ENCODE measurements at places on chromosomes 12 and 14.

- H3K4me1 ChIP-seq = peaks cover 3% of the 10 kb centered on the region
- no peaks in the 10 kb centered on the region for H3K36me3 ChIP-seq
- H3K4me3 ChIP-seq = no peak overlapping the region
- H3K27me3 ChIP-seq = no peaks in the 10 kb centered on the region
- no peak overlapping the region for H3K27ac ChIP-seq
Observed at GRCh38 chr12:115090783-115091182, 406.8 kb upstream of the TBX3 start.

DNA sequence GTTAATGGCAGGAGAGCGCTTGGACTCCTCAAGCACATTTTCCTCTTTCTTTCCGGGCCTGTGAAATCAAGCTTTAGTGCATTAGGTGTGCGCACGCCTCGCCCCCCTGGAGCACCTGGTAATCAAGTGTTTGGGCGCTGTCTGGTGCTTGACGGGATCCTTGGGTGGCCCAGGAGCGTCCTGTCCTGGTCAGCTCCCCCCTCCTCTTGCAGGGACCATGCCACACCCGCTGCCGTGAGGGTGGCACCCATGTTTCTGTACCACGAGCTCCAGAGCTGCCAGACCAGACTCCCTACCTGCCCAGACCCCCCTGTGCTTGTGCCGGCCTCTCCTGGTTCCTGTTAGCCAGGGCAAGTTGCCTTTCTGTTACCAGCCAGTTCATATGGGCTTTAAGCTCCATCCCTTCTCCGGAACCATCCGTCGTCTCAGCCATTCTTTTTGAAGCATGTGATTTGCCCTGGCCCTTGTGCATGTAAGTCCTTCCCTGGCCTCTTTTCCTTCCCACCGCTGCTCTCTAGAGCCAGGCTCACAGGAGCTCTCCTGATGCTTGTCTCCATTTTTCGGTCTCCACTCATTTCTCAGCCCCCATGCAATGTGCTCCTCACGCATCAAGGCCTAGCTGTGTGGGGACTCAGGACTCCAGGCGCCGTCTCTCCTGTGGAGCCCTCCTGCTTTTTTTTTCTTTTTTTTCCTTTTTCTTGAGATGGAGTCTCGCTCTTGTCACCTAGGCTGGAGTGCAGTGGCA is 66.1 kb downstream of the EP400 start:
- H3K27me3 ChIP-seq = no peaks in the 10 kb centered on the region
- no peak overlapping the region for H3K4me3 ChIP-seq
- no peak overlapping the region for H3K27ac ChIP-seq
- DNase-seq = no peak
- peaks cover 80% of the 10 kb centered on the region for H3K36me3 ChIP-seq

- no peaks in the 10 kb centered on the region for H3K27me3 ChIP-seq
- no peak overlapping the region for H3K4me3 ChIP-seq
- no peaks in the 10 kb centered on the region for H3K36me3 ChIP-seq
- no peak overlapping the region for H3K27ac ChIP-seq
- no peaks in the 10 kb centered on the region for H3K4me1 ChIP-seq
Observed at GRCh38 chr12:32560520-32560919, 118.6 kb upstream of the DNM1L start.

- H3K4me1 ChIP-seq = peaks cover 2% of the 10 kb centered on the region
- H3K4me3 ChIP-seq = no peak overlapping the region
- no peaks in the 10 kb centered on the region for H3K27me3 ChIP-seq
- no peak for DNase-seq
- H3K36me3 ChIP-seq = no peaks in the 10 kb centered on the region
Observed at GRCh38 chr12:117498256-117498655, 136.8 kb upstream of the NOS1 start.

DNA sequence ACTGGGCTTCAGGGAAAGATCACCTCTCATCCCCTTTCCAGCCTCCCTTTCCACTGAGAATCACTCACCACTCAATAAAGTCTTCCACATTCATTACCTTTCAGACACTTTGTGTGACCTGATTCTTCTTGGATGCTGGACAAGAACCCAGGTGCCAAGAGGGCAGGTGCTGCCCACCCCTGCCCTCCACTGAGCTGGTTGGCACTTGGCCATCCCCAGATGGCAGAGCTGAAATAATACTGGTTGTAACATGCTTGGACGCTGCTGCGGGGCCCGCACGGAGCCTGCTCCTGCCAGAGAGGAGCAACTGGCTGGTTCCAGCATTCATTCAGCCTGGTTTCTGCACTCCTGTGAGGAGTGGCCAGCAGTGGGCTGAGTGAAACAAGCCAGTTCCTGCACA is 386.7 kb upstream of the CCDC196 start:
- H3K4me1 ChIP-seq = no peaks in the 10 kb centered on the region
- no peak overlapping the region for H3K4me3 ChIP-seq
- H3K27me3 ChIP-seq = no peaks in the 10 kb centered on the region

- DNase-seq = peak; percentile 97
- no peaks in the 10 kb centered on the region for H3K36me3 ChIP-seq
- no peak overlapping the region for H3K27ac ChIP-seq
- H3K4me1 ChIP-seq = no peaks in the 10 kb centered on the region
- no peaks in the 10 kb centered on the region for H3K27me3 ChIP-seq
- no peak overlapping the region for H3K4me3 ChIP-seq
Observed at GRCh38 chr12:13255792-13256691, 59.5 kb downstream of the EMP1 start.

DNA sequence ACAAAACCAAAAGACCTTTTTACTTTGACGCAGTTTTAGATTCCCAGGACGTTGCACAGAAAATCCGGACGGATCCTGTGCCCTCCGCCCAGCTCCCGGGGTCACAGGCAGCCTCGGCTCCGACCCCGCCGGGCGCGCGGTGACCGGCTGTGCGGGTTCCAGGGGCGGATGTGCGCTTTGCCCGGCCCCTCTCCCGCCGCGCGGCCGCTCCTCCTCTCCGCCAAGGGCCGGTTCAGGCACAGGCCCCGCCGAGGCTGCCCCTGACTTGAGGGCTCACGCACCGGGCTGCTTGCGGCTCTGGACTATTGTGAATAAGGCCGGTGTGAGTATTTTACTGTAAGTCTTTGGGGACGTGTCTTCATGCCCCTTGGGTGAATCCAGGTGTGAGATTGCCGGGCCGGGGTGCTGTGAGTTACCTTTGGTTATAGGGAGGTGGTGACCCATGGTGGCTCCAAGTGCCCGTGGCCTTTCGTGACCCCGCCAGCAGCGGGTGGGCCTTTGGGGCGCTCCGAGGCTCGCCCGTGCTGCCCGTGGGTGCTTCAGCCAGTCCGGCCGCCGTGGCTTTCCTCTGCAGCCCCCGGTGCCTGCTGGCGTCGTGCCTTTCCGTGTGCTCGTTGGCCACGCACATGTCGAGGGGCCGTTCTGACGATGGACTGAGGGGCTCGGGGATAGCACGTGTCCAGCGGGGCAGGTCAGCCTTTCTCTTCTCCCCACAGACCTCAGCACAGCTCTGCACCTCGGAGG is 45.9 kb downstream of the NOC4L start:
- DNase-seq = no peak
- no peaks in the 10 kb centered on the region for H3K36me3 ChIP-seq
- H3K27ac ChIP-seq = no peak overlapping the region
- H3K4me1 ChIP-seq = peaks cover 9% of the 10 kb centered on the region
- peak overlapping the region; percentile 62 for H3K4me3 ChIP-seq

DNA sequence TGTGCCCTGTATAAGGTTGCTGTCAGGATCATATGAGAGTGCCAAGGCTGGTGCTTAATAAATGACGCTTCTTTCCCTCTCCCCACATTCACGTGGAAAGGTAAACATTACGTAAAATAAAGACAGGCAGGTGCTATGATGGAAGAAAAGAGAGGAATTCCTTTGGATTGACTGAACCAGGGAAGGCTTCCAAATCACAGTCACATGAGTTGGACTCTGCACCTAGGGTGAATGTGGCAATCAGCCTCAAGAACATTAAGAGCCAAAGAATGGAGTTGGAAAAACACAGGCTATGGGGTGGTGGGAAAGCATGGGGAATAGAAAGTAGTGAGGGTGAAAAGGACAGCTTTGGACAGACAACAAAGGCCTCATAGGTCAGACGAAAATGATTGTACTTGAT is 473.1 kb downstream of the VRK1 start:
- no peak for DNase-seq
- no peak overlapping the region for H3K27ac ChIP-seq
- H3K4me3 ChIP-seq = no peak overlapping the region
- H3K36me3 ChIP-seq = no peaks in the 10 kb centered on the region
- H3K27me3 ChIP-seq = no peaks in the 10 kb centered on the region

DNA sequence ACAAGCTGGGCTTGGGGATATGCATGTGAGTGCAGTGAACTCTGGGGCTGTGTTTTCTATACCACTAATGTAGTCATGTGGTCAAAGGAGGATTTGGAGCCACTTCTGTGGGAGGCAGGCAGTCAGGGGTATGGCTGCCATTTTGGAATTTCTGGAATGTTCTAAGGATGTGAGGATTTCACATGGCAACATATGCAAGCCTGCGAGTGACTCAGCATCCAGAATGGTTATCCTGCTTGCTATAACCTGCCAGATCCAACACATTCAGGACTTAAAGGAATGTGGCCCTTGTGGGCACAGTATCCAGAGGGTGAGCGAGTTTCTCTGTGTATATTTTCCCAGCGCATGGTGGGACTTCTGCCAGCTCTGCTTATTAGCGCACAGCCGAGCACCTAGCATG is 249.2 kb upstream of the PWP1 start:
- H3K27me3 ChIP-seq = no peaks in the 10 kb centered on the region
- peak; percentile 24 for DNase-seq
- no peaks in the 10 kb centered on the region for H3K4me1 ChIP-seq
- no peaks in the 10 kb centered on the region for H3K36me3 ChIP-seq
- H3K4me3 ChIP-seq = no peak overlapping the region

GRCh38 chr12:15001733-15002382 is 29.0 kb downstream of the PDE6H start:
- H3K4me3 ChIP-seq = no peak overlapping the region
- no peak overlapping the region for H3K27ac ChIP-seq
- no peaks in the 10 kb centered on the region for H3K4me1 ChIP-seq
- DNase-seq = peak; percentile 8
- H3K27me3 ChIP-seq = no peaks in the 10 kb centered on the region
- H3K36me3 ChIP-seq = no peaks in the 10 kb centered on the region

- DNase-seq = no peak
- H3K27me3 ChIP-seq = no peaks in the 10 kb centered on the region
- H3K36me3 ChIP-seq = no peaks in the 10 kb centered on the region
Observed at GRCh38 chr12:70683976-70684375, 46.7 kb upstream of the PTPRB start.

Data from trophoblast cell (in vitro differentiated cells and primary cell).